ENCODE measurements at places on chromosomes 7 and 10. TPM values are rescaled to one million over a fixed set of nuclear protein-coding genes. Genes with fewer than 3 reads are reported as not detected.
A peak's percentile ranks its signal among the peaks of the same experiment; 100 is the strongest.

The PRPS1L1 gene
- total RNA-seq: not detected

The ANXA11 gene
- total RNA-seq: 89.6 TPM

The MUC12 gene
- not detected for total RNA-seq

The GPR158 gene
- total RNA-seq: 1.9 TPM

The TFEC gene
- 1.4 TPM for total RNA-seq

The NPC1L1 gene
- total RNA-seq: not detected

- H3K27me3 ChIP-seq: no peaks in the 10 kb centered on the region
- no peaks in the 10 kb centered on the region for H3K4me1 ChIP-seq
- H3K27ac ChIP-seq: no peak overlapping the region
- H3K36me3 ChIP-seq: no peaks in the 10 kb centered on the region
- H3K4me3 ChIP-seq: no peak overlapping the region
Observed at GRCh38 chr7:33325754-33326484, 196.6 kb downstream of the BBS9 start.

DNA sequence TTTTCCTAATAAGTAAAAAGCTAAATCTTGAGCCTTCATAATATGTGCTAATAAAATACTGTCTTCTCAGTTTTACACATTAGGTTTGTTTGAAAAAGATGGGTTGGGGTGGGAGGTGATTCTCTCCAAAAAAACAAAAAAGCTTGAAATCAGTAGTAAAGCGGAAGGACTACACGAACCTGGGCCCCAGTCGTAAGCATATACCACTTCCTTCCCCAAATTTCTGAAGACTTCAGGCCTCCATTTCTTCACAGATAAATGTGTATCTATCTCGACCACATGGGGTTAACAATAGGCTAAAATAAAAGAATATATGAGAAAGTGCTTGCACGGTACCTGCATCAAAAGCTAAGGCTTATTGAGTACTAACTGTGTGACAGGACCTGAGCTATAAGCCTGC, 51.6 kb upstream of the PAX2 start:
- no peaks in the 10 kb centered on the region for H3K36me3 ChIP-seq
- H3K4me3 ChIP-seq: no peak overlapping the region
- DNase-seq: no peak
- H3K27me3 ChIP-seq: no peaks in the 10 kb centered on the region
- no peaks in the 10 kb centered on the region for H3K4me1 ChIP-seq

GRCh38 chr10:7374795-7375194, 36.0 kb downstream of the SFMBT2 start:
- H3K36me3 ChIP-seq: peaks cover 7% of the 10 kb centered on the region
- H3K27ac ChIP-seq: no peak overlapping the region
- no peaks in the 10 kb centered on the region for H3K27me3 ChIP-seq
- H3K4me1 ChIP-seq: peaks cover 10% of the 10 kb centered on the region

- no peaks in the 10 kb centered on the region for H3K27me3 ChIP-seq
- no peaks in the 10 kb centered on the region for H3K4me1 ChIP-seq
- no peaks in the 10 kb centered on the region for H3K36me3 ChIP-seq
Observed at GRCh38 chr7:142935941-142936565, 2.5 kb upstream of the TRPV5 start.

DNA sequence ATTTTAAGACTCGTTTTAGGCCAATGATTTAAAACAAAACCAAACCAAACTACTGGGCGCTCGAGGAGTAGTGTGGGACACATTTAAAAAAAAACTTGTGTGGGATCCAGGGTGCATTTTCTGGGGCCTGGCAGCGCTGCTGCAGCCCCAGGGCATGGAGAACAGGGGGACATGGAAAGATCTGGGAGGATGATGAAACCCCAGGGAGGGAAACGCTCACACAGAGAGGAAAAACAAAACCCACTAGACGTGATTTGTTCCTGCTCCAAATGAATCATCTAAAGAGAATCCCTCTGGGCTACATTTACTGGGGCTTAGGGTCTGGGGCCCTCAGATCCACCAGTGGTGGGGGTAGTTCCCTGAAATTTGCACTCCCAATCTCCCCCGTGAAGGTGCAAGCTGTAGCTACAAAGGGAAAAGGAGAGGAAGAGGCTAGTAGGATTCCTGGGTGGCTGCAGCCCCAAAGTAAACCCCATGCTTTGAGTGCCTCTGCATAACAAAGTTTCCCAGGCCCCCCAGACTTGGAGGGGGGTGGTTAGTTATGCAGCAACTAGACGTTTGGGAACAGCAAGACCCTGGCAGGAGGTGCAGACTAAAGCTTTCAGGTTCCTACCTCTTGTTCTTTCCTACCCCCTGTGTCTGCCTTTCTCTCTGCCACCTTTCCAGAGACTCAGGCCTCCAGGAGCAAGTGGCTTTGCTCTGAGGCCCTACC, 14.5 kb upstream of the HOXA13 start:
- H3K36me3 ChIP-seq: no peaks in the 10 kb centered on the region
- no peak overlapping the region for H3K27ac ChIP-seq
- H3K4me1 ChIP-seq: peaks cover 18% of the 10 kb centered on the region

- peaks cover 8% of the 10 kb centered on the region for H3K4me1 ChIP-seq
- no peak overlapping the region for H3K27ac ChIP-seq
- DNase-seq: no peak
- no peaks in the 10 kb centered on the region for H3K36me3 ChIP-seq
- H3K4me3 ChIP-seq: no peak overlapping the region
Observed at GRCh38 chr10:97849103-97849686, 448 bp upstream of the GOLGA7B start.

DNA sequence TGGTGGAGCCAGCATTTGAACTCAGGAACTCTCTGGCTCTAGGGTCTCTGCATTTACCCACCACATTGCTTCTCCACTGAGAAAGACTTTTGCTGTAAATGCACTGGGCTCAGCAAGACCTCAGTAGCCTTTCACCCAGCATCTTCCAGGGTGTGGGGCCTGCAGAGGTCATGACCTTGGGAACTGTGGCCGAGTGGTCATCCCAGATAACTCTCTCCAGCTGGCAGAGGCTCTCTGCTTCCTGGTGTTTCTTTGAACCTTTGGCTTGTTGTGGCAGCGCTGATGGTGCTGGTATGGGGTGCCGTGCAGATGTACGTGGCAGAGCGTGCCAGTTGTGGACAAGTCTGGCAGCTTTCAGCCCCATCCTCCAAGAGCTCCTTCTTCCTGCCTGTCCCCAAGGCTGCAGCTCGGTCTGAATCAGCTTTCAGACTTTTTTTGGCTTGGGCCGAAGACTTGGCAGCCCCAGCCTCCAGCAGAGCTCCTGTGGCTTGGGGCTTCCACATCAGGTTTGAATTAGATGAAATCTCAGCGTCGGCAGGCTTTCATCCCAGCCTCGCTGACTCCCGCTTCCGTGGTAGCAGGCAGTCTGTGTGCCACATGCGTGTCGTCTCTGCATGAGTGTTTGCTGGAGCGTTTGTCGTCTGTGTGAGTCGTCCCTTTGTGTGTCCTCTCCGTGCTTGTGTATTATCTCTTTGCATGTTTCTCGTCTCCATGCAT, 21.5 kb downstream of the ADAMTS14 start:
- H3K36me3 ChIP-seq: no peaks in the 10 kb centered on the region
- no peak overlapping the region for H3K27ac ChIP-seq
- DNase-seq: peak; percentile 8
- H3K4me1 ChIP-seq: no peaks in the 10 kb centered on the region
- H3K27me3 ChIP-seq: no peaks in the 10 kb centered on the region

GRCh38 chr7:19144661-19145433, at the start of gene FERD3L:
Gene FERD3L, minus strand, starts transcription at chr7:19145421. Its CDS starts 59 bp downstream, at chr7:19145362.
- no peak within 1 kb of the TSS for H3K27ac ChIP-seq
- H3K4me3 ChIP-seq: no peak within 1 kb of the TSS
- peaks cover 14% of the 10 kb centered on the region for H3K27me3 ChIP-seq
- H3K4me1 ChIP-seq: peaks cover 6% of the 10 kb centered on the region
- H3K36me3 ChIP-seq: no peaks in the 10 kb centered on the region
- DNase-seq: no peak

DNA sequence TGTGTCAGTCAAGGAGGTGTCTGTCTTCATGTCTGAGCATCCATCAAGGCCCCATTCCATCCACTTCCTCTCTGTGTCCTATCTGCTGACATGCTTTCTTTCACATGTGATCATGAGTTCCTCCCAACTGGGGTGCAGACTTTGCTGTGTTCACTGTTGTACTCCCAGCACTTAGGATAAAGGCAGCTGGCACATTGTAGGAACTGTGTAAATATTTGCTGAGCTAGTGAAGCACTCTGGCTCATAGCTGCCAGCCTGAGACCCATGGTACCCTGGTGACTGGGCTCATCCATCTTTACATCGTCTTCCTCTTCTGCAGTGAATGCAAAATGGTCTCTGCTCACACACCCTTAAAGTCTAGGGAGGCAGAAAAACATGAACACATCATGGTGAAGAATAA, 242.2 kb upstream of the IGFBP3 start:
- no peak for DNase-seq
- H3K27me3 ChIP-seq: no peaks in the 10 kb centered on the region
- peaks cover 7% of the 10 kb centered on the region for H3K4me1 ChIP-seq
- no peak overlapping the region for H3K27ac ChIP-seq

DNA sequence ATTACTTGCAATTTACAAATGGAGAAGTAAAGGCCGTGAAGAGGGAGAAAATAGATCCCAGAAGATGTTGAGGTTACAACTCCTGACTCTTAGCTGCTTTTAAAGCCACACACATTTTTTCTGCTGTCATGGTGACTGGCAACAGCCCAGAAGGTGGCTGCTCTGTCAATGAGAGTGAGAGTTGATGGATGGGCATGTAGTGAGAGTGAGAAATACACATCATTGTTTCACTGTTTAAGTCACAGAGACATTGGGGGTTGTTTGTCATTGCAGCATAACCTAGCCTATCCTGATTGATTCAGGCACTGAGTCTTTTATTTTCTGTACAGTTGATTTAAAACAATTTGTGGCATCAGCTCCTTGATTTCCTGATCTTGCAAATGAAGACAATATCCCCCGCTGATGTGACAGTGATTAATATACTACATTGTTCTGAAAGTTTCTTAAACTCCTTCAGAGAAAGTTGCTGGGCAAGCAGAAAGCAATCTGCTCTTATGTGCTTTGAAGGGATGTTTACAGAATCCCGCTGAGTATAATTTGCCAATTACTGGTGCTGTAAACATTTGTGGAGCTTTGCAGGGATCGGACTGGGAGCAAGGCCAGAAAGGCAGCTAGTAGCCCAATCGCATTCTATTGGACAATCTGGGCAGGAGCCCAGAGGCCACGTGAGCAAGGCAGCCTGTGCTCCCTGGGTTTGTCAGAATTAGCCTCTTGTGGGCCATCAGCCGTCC, 229.6 kb downstream of the PRPF18 start:
- H3K27me3 ChIP-seq: no peaks in the 10 kb centered on the region
- peaks cover 32% of the 10 kb centered on the region for H3K4me1 ChIP-seq
- peak; percentile 84 for DNase-seq
- peak overlapping the region; percentile 33 for H3K27ac ChIP-seq
- H3K4me3 ChIP-seq: no peak overlapping the region

DNA sequence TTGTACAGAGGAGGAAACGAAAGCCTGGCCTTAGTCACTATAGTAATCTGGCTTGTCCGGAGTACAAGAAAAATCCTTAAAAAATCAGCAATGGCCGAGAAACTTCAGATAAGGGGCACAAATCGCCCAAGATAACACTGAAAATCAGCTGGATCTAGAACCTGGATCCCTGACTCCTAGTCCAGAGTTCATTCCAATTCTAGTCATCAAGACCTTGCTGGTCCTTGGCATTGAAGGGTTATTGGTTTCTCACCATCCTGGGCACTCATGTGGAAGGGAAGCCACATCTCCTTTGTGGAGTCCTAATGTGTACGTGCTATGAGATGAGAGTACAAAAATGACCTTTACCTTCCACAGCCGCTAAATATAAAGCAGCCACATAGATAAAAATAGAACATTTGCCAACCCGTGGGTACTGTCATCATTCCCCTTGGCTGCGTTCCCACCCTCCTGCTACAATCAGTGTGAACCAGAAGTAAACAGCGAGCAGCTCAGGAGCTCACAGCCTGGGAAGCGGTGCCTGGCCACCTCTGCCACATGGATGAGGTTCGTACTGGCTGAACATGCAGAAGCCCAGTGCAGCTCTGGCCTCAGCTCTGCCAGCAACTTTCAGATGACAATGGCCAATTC, 116.0 kb upstream of the PDLIM1 start:
- no peaks in the 10 kb centered on the region for H3K27me3 ChIP-seq
- H3K4me3 ChIP-seq: no peak overlapping the region
- no peaks in the 10 kb centered on the region for H3K36me3 ChIP-seq
- H3K4me1 ChIP-seq: peaks cover 27% of the 10 kb centered on the region
- DNase-seq: peak; percentile 12

DNA sequence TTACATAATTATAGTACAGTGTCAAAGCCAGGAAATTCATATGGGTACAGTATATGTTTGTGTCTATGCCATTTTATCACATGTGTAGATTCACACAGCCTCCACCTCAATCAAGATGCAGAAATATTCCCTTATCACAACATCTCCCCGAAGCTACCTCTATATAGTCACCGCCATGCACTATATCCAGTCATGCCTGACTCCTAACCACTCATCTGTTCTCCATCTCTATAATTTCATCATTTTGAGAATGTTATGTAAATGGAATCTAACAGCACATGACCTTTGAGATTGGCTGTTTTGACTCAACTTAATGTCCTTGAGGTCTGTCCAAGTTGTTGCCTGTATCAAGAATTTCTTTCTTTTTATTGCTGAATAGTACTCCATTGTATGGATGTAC, 22.3 kb upstream of the SLC25A13 start:
- H3K4me3 ChIP-seq: no peak overlapping the region
- H3K36me3 ChIP-seq: no peaks in the 10 kb centered on the region
- DNase-seq: no peak
- no peaks in the 10 kb centered on the region for H3K27me3 ChIP-seq
- no peaks in the 10 kb centered on the region for H3K4me1 ChIP-seq
